CD8-positive, alpha-beta T cell (primary cell): ENCODE measurements at places on chromosomes 5 and 9.

GRCh38 chr5:135016861-135017290 is 17.2 kb downstream of the PITX1 start:
- no peak for DNase-seq

- peak; percentile 26 for DNase-seq
Measured at GRCh38 chr9:85743275-85744128, 1.7 kb upstream of the AGTPBP1 start.

GRCh38 chr5:20340126-20340525 is 352.1 kb upstream of the CDH18 start:
- no peak for DNase-seq

GRCh38 chr9:2414465-2414864 is 207.1 kb upstream of the VLDLR start:
- no peak for DNase-seq
